ENCODE measurements at places on chromosomes 11 and 22. TPM values are rescaled to one million over a fixed set of nuclear protein-coding genes. Genes with fewer than 3 reads are reported as not detected.

The LGALS1 gene
- total RNA-seq = 1,082 TPM

The TOM1 gene
- 36.7 TPM for total RNA-seq

The TRIM48 gene
- total RNA-seq = not detected

The KCTD14 gene
- not detected for total RNA-seq

The C11orf21 gene
- 55.3 TPM for total RNA-seq

The RABL2B gene
- 38.4 TPM for total RNA-seq

The SCUBE2 gene
- total RNA-seq = not detected

The UCP2 gene
- 267 TPM for total RNA-seq

The SLC22A8 gene
- total RNA-seq = not detected

The GNAZ gene
- 0.20 TPM for total RNA-seq

The PRRG4 gene
- 0.33 TPM for total RNA-seq

The TIGD3 gene
- total RNA-seq = 1.2 TPM

The WBP2NL gene
- 2.4 TPM for total RNA-seq

GRCh38 chr11:3709977-3710376 is 38.8 kb upstream of the CHRNA10 start:
- no peak for DNase-seq

- no peak for DNase-seq
Observed at GRCh38 chr11:65036931-65037330, 4.1 kb upstream of the SAC3D1 start.

DNA sequence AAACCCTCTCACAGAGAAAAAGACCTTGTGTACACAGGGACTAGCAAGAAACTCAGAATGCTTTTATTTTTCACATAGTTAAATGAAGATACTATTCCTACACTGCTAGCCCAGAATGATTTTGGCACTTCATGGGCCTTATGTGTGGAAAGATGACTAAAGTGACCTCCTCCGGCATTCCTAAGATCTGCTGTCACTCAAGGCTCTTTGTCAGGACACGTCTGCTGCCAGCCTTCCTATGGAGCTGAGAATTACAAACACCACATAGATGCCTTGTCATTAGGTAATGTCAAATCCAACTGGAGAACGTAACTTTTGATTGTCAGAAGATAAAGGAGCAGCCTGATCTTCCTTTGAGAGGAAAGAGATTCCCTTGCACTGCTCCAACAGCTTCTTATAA is 249.1 kb downstream of the FAT3 start:
- DNase-seq = no peak

GRCh38 chr11:109512680-109513079 is 90.7 kb downstream of the C11orf87 start:
- DNase-seq = no peak

DNA sequence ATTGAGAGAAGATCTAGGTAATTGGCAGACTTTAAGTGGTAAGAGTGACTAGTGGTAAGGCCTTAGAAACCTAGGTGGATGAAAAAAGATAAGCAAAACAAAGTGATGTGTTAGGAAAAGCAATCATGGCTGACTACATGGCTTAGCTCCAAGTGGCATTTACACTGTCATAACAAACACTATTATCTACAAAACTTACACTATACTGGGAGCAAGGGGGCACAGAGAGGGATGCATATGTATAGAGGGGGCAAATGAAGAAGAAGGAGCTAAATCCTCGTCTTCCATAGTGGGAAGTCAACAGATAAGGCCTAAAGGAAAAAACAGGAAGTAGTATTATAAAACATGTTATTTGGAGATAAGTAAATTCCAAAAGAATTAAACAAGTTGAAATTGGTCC is 32.5 kb downstream of the ADORA2A start:
- DNase-seq = no peak

- no peak for DNase-seq
Observed at GRCh38 chr22:46105494-46106278, 44.6 kb upstream of the PPARA start.

GRCh38 chr11:118215262-118215661 is 9.5 kb downstream of the JAML start:
- no peak for DNase-seq

DNA sequence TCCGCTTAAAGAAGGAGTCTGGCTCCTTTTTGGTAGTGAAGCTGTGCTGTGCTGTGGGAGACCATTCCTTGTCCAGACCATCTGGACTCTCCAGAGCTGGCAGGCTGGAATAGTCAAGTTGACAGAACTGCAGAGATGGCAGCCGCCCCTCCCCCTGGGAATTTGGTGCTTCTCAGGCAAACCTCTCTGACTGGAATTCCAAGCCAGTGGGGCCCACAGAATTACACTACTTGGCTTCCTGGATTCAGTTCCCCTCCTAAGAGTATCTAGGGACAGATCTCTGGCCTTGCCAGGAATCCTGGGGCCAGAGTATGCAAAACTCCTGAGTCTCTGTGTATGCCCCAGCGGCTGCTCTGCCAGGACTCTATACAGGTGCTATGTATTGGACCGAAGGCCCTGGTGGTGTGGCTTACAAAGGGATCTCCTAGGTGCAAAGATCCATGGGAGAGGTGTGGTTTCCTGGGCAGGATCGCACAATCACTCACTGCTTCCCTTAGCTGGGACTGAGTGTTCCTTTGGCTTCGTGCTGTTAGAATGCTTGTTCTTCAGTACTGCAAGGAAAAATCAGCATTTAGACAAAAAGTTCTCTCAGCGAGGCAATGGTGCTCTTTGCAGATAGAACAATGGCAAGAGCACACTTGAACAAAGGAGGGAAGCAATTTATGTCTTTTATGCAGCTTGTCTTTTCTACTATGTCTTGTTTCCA is 86.8 kb downstream of the PRMT3 start:
- no peak for DNase-seq

DNA sequence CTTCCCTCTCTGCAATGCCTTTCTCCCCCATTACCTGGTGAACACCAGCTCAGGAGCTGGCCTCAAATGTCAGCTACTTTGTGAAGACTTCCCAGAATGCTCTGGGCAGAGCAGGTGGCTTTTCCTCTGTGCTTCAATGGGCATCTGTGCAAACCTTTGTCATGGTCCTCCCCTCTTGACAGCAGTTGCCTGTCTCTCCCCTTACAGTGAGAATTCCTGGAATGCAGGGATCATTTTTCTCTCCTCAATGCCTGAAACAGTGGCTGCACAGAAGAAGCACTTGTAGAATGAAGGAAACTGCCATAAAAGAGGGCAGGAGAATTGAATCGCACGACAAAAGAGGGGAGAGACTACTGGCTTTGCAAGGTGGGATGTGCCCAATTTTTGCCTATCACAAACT is 92.8 kb upstream of the NARS2 start:
- no peak for DNase-seq

GRCh38 chr11:21119411-21119810 is 450.0 kb downstream of the NELL1 start:
- no peak for DNase-seq

- no peak for DNase-seq
Observed at GRCh38 chr11:121004206-121004840, 19.6 kb upstream of the TBCEL start.

- DNase-seq = no peak
Observed at GRCh38 chr22:19929586-19930550, 11.7 kb upstream of the COMT start.

DNA sequence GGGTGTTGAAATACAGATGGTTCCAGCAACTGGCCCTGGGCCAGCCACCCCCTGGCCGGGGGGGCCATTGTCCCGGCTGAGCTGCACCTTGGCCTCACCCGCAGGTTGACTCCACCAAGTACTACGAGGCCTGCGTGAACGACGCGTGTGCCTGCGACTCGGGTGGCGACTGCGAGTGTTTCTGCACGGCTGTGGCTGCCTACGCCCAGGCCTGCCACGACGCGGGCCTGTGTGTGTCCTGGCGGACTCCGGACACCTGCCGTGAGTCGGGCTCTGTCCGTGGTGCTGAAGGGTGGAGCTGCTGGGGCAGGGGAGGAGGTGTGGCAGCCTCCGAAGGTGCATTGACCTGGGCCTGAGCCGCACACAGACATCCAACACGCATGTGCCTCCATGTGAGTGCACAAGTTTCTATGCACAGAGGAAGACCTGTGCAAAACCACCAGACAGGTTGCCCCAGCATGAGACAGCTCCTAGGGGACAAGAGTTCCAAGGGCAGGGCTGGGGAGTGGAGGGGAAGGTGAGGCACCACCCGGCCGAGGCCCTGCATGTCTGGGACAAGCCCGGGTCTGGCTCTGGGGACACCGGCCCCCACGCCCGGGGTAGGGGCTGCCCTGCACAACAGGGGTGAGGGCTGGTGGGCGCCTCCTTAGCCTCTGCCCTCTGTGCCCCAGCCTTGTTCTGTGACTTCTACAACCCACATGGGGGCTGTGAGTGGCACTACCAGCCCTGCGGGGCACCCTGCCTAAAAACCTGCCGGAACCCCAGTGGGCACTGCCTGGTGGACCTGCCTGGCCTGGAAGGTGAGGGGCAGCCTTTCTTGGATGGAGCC is 16.1 kb downstream of the MUC5B start:
- no peak for DNase-seq

GRCh38 chr22:28410050-28410816 is 269.4 kb downstream of the TTC28 start:
- DNase-seq = no peak

- no peak for DNase-seq
Observed at GRCh38 chr11:118923721-118924587, 1.8 kb downstream of the BCL9L start.

DNA sequence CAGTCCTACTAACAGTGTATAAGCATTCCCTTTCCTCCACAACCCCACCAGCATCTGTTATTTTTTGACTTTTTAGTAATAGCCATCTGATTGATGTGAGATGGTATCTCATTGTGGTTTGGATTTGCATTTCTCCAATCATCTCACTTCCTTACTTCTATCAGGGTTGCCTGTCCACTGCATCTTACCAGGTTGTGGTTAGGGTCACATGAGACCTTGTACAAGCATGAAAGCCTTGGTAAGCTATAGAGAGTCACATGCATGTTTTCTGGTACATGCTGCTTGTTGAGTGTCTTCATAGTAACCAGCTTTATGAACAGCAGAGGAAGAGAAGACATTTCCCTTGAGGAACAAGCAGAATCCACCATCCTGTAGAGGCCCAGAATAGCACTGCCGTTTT is 102.9 kb upstream of the PAX6 start:
- DNase-seq = no peak

GRCh38 chr11:126722956-126723664 is 277.5 kb downstream of the KIRREL3 start:
- DNase-seq = no peak

GRCh38 chr11:47186076-47186699 is at the start of gene PACSIN3:
Gene PACSIN3, minus strand, starts transcription at chr11:47186434. Its CDS starts 3,707 bp downstream, at chr11:47182727.
- DNase-seq = peak; percentile 61

GRCh38 chr11:2885017-2885677 is 428 bp downstream of the CDKN1C start:
- DNase-seq = peak; percentile 66

GRCh38 chr11:67668192-67668551 is 6.3 kb downstream of the ALDH3B2 start:
- no peak for DNase-seq

GRCh38 chr22:27472975-27473374 is 328.6 kb downstream of the MN1 start:
- no peak for DNase-seq

Data from activated naive CD8-positive, alpha-beta T cell treated with anti-CD3 and anti-CD28 coated beads, Interleukin-2, amount 10 ng/mL, durations not matched to agents 7 days and 5 days (primary cell).